Left renal cortex interstitium (tissue), 4 donors: ENCODE measurements at places on chromosomes 5 and 9. TPM values are rescaled to one million over a fixed set of nuclear protein-coding genes. Genes with fewer than 3 reads are reported as not detected.

DNA sequence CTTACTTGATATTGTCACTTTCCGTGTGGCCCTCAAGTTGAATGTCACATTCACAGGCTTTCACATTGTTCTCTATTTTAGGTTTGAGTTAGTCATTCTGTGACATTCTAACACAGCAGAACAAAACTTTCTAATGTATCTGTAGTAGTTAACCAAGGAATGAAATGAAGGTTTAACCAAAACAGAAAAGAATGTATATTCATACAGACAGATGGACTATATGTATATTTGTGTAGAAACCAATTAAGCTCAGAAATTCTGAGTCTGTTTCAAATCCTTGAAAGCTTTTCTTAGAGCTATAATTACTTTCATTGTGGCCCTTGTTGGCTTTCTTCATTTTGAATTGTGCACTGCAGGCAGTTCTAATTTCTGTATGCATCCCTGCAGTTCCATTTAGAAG lies 654.7 kb downstream of the LRRC70 start:
- no peak for DNase-seq

REEP5 gene
- polyA plus RNA-seq: 110 TPM

DNA sequence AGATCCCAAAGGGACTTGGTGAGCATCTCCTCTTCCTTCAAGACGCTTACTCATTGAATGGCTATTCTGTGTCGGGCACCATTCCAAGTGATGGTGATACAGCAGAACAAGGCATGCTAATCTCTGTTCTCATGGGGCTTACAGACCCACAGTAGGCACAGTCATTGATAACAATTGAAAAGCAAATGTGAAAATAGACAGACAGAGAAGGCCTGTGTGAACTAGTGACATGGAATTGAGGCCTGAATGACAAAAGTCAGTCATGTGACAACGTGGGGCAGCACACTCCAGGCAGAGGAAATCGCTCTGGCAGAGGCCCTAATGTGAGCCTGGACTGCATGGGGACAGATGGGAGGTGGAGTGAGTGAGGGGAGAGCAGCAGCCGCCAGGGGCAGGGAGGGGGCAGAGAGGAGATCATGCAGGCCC lies 70.7 kb upstream of the CPLX2 start:
- DNase-seq: no peak

GRCh38 chr9:95770653-95771131 lies 104.8 kb upstream of the ERCC6L2 start:
- DNase-seq: no peak

DNA sequence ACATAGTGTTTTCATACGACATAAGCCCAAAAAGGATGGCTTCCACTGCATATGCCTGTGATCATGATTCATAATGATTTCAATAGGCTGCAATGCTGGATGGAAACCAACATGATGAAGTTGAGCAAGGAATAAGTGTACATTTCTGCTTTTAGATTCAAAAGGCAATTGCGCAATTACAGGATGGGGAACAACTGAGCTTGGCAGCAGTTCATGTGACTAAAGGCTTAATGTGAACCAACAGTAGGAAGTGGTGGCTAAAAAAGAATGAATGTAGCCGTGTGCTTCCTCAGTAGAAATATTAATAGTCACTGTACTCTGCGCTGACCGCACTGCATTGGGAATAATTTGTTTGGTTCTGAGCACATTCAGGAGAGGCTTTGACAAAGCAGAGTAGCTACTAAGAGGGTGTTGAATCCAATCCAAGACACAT lies 51.2 kb downstream of the SLC1A3 start:
- DNase-seq: no peak

DNA sequence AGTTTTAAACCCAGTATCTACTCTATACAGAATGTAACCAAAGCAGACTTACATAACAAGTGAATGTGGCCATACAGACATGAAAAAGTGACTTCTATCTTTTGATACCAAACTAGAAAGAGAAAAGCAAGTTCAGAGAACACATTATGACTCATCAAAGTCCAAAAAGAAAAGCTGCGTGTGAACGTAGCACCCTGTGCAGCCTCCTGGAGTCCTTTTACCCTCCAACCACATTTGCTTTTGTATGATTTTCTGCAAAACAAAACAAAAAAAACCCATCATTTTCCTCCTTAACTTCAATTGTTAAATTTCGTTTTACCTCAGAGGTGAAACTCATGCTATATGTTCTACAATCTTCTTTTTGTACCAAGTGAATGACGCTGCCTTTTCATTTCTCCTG lies 2.8 kb upstream of the SMARCA2 start:
- no peak for DNase-seq

- no peak for DNase-seq
Measured at GRCh38 chr9:126515001-126515872, 98.5 kb upstream of the LMX1B start.

DNA sequence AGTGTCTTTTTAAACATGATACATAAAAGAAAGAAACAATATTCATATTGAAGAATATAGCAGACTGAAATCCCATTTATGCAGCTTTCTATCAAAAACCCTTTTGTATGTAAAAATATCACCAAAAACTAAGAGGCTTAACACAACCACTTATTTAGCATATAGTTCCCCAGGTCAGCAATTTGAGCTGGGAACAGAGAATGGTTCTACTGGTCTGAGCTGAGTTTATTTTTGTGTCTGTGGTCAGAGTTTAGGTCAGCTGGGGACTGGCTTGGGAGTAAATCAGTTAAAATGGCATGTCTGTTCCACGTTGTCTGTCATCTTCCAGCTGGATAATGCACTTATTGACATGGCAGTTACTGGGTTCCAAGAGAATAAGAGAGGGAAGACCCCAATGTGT lies 165.0 kb downstream of the TMEM232 start:
- DNase-seq: no peak

- DNase-seq: no peak
Measured at GRCh38 chr5:7246287-7246686, 149.7 kb upstream of the ADCY2 start.

- no peak for DNase-seq
Measured at GRCh38 chr5:93022211-93022610, 558.8 kb downstream of the NR2F1-AS1 start.

- no peak for DNase-seq
Measured at GRCh38 chr5:103624035-103624480, 61.5 kb upstream of the NUDT12 start.

NOXA1 gene
- 8.3 TPM for polyA plus RNA-seq

DNA sequence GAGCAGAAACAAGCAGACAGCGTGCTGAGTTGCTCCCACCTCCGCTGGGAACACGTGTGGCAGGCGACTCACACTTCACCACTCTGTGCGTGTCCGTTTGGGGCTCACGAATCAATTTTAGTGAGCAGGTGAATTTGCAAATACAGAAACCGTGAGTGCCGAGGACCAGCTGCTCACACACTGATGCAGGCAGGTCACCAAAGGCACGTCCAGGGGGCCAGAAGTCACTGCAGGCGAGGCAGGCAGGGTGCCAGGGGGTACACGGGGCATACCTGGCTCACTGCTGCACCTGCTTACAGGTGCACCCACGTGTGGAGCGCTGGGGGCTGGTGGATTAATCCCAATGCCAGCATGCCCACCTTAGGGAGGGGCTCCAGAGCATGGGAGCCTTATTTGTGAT lies 68.8 kb downstream of the ZNF354C start:
- no peak for DNase-seq

GAS1 gene
- 67.8 TPM for polyA plus RNA-seq

FAT2 gene
- 6.1 TPM for polyA plus RNA-seq

GRCh38 chr9:121141706-121142105 lies 60.0 kb downstream of the RAB14 start:
- no peak for DNase-seq

- DNase-seq: no peak
Measured at GRCh38 chr5:128144491-128144890, 60.9 kb downstream of the SLC12A2 start.

GRCh38 chr9:116066221-116066620 lies 87.4 kb upstream of the PAPPA start:
- no peak for DNase-seq
